ENCODE measurements at places on chromosomes 6 and 20.

DNA sequence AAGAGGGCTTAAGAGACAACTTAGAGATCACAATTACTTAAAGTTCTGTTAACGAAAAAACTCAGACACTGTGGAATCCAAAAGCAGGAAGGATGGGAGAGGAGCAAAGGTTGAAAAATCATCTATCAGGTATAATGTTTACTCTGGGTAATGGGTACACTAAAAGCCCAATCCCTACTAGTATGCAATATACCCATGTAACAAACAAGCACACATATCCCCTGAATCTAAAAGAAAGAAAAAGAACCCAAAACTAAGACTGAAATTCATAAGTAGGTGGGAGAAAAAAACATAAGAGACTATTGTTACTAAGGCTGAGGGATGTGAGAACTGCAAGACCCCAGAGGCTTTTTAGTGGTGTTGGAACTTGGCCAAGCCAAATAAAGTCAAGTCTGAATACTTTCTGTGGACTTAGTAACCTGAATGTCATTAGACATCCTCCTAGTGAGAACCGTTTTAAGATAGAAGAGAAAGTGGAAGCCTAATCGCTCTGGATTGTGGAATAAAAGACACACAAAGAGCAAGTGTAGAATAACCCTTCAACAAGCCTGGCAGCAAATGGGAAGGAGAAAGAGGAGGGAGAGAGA is 189.4 kb upstream of the RNF217 start:
- DNase-seq: no peak

- no peak for DNase-seq
Measured at GRCh38 chr20:49544535-49544934, 23.4 kb downstream of the PTGIS start.

GRCh38 chr20:62666736-62667529 is 24.6 kb downstream of the SLCO4A1 start:
- peak; percentile 77 for DNase-seq

- DNase-seq: no peak
Measured at GRCh38 chr20:38730167-38730988, 6.1 kb downstream of the SLC32A1 start.

DNA sequence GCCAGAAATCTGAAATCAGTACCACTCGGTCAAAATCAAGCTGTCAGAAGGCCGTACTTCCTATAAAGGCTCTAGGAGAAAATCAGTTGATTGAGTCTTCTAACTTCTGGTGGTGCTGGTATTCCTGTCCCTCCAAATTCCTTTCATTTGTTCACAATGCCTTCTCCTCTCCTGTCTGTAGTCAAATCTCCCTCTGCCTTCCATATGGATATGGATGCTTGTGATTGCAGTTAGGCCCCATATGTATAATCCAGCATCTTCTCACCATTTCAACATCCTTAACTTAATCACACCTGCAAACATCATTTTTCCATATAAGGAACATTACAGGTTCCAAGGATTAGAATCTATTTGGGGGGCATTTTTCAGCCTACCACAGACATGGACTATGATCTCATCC is 287.8 kb upstream of the THEMIS start:
- no peak for DNase-seq

GRCh38 chr6:144349690-144350527 is 64.8 kb downstream of the UTRN start:
- DNase-seq: no peak

GRCh38 chr6:45631396-45631795 is 253.7 kb upstream of the SUPT3H start:
- no peak for DNase-seq

GRCh38 chr6:159074120-159074684 is 29.4 kb upstream of the TAGAP start:
- no peak for DNase-seq

DNA sequence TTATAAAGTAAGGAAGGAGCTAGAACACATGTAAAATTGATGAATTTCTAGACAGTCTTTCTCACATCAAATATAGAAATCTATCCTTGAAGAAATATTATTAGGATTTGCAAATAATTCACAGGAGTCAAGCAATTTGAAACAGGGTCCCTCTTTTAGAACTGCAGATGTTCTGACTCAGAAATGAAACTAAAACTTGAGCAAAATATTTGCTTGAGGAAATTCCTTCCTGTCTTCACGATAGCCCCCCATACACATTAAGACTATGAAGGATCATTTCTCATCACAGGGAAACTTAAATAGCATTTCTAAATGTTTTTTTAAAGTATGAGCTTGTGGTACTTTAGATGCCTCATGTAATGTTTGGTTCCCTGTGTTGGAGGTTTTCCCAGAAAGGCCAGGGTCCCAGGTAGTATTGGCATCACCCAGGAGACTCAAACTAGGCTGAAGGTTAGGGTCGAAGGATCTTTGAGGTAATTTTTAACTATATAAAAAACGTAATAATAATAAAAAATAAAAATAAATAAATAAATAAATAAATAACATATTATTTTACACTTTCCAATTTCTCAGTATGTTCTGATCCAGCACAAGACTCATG is 144.0 kb upstream of the TBX18 start:
- no peak for DNase-seq

- no peak for DNase-seq
Measured at GRCh38 chr6:56868687-56869086, 86.2 kb upstream of the BEND6 start.

GRCh38 chr20:43844778-43845614 is 69.7 kb upstream of the TOX2 start:
- no peak for DNase-seq

DNA sequence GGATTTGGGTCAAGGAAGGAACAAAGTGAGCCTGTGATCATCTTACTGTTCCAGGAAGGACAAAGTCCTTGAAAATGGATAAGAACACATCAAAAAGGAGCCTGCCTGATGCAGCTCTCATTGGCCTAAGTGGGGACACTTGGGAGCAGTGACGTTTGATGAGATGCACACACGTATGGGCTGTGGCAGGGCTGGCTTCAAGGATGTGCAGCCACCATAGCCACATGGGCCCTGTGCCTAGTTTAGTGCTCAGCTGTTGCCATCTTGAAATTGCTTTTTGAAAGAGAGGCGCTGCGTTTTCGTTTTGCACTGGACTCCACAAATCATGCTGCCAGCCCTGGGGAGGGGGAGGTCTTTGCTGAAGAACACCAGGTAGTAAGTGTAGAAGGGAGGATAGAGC is 6.6 kb upstream of the NPEPL1 start:
- DNase-seq: no peak
